Transverse colon (tissue), 4 donors: ENCODE measurements at places on chromosomes 11 and 22.

- no peak for DNase-seq
Observed at GRCh38 chr11:28820296-28820989, 712.3 kb downstream of the METTL15 start.

GRCh38 chr22:19040391-19040861, 81.8 kb downstream of the DGCR2 start:
- no peak for DNase-seq

- DNase-seq, result no peak
Observed at GRCh38 chr11:115425250-115425649, 79.0 kb downstream of the CADM1 start.

- DNase-seq, result no peak
Observed at GRCh38 chr11:9057007-9057406, 34.4 kb downstream of the SCUBE2 start.

DNA sequence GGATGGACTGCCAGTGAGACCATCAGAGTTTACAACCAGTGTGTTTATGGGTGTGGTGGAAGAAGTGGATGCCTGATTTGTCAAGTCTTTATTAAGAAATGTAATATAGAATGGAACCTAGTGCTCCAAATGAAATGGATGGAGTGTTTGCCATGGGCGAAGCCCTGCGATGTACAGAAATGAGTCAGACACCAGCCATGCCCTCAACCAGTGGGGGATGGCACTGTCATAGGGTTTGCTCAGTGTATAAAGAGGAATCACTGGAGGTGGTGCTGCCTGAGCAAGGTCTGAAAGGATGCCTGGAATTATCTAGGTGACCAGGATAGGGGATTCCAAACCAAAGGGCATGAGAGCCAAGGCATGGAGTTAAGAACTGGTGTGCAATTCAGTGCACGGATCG, 120.9 kb upstream of the MTNR1B start:
- no peak for DNase-seq

GRCh38 chr11:6882751-6883150, 6.3 kb downstream of the OR10A4 start:
- DNase-seq, result no peak

DNA sequence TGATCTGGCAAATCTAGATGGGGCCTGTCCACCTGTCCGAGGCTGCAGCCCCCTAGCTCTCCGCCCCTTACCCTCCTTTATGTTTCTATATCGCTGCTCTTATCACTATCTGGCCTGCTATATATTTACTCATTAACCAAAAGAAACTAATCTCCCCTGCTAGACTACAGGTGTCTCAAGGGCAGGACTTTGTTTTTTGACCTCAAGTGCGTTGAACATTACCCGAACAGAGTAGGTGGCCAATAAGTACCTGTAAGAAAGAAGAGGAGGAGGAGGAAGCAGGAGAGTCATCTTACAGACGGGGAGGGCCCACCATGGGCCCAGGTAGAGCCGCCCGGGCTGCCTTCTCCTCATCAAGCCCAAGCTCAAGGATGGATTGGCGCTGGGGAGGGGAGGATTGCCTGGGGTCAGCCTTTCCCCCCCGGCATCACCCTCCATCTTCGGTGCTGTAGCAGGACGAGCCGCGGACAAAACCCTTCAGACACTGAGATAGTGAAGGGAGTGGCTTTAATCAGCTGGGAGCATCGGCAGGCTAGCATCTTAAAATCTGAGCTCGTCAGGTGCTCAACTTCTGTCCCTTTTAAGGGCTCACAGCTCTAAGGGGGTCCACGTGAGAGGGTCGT, 1.2 kb upstream of the P2RY6 start:
- no peak for DNase-seq

DNA sequence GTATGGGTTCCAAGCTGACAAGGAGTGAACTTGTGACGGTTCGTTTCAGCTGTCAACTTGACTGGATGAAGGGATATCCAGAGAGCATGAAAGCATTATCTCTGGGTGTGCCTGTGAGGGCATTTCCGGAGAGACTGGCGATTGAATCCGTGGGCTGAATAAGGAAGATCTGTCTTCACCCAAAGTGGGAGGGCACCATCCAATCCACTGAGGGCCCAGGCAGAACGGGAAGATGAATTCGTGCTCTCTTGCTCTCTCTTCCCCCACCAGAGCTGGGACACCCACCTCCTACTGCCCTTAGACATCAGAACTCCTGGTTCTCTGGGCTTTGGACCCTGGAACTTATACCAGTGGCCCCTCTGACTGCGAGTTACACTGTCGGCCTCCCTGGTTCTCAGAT, 15.5 kb upstream of the CD81 start:
- no peak for DNase-seq

DNA sequence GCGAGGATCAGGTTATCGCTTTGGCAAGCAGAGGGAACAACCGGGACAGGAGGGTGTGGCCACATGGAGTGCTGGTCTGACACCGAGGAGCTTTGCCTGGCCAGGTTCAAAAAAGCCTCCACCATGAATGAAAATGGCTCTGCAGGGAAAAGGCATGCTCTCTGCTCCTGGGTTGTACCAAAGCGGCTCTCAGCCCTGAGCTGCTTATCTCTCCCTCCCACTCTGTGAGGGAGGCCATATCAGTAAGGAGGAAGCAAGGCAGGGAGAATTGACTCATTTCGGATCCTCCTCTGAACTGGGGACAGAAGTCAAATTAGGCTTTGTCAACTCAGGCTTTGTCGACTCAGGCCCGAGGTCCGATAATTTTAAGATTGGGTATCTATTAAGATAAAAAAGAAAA, 82.9 kb upstream of the CRTAM start:
- DNase-seq, result no peak

DNA sequence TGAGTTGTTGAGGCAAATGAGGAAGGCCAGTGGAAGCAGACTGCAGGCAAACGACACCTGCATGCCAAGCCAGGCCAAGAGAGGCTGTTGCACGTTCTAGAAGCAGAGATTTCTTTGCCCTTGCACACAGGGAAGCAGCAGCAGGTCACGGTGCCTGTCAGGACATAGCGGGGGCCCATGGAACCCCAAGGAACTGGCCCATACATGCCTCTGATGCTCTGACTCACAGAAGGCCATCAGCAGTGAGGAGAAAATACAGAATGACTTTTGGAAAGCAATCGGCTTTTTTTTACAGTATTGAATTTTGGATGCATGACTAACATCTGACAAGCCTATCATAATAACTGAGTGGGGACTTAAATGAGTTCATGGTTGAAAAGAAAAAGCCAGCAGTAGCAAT, 123.9 kb downstream of the MPPED1 start:
- no peak for DNase-seq

- DNase-seq, result peak; percentile 57
Observed at GRCh38 chr11:9861860-9862725, 198.2 kb downstream of the SWAP70 start.

GRCh38 chr11:27410272-27410671, 47.3 kb upstream of the CCDC34 start:
- no peak for DNase-seq

DNA sequence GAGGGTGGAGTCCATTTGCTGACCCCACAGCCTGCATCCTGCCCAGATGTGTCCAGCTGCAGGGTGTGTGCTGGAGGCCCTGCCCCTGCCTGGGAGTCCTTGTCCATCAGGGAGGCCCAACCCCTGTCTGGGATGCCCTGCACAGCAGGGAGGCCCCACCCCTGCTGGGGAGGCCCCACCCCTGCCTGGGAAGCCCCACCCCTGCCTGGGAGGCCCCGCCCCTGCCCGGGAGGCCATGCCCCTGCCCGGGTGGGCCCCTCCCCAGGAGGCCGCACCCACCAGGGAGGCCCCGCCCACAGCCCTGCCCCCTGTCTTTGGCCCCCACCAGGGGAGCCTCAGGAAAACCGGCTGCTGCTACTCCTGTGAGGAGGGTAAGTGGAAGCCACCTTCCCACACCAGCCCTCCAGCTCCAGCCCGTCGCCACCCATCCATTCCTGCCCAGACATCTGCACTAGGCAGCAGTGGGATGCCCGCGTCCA, 37.2 kb downstream of the MUC5B start:
- DNase-seq, result peak; percentile 73

DNA sequence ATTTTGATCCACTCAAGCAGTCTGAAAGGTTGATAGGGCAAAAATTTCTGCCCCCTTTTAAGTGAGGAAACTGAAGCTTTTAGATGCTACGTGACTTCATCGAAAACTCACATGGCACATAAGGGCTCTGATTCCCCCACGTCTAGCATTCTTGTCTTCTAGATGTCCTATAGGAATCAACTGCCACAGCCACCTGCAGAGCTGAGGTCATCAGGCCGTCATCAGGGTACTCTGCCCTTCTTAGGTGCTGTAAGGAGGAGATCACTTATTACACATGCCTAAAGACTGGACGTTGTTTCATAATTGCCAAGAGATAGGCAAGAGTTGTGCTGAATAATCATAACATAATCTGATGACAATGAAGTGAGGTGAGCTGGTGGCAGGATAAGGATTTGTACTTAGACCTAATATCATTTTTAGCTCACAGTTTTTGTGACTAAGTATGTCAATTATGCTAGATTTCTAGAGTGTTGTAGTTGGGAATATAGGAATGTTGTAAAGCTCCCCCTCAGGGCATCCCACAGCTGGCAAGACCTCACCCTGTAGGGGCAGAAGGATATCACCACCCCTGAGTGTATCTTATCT, 349.4 kb downstream of the METTL15 start:
- no peak for DNase-seq

DNA sequence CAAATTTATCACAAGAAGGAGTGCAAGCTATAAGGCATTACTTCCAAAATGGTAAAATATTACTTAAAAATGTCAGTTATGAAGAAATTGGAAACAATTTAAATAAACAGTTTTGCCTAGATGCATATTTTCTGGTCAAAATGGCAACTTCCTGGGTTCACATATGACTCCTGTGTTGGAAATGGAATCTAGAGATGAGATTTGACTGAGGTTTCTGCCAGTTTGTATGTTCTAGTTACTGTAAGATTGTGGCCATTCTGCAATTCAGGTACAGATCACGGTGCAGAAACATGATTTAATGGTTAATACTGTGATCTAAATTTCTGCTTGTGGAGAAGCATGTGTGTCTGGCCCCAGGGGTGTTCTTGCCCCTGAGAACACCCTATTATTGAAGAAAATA, 3.4 kb upstream of the OR4C6 start:
- DNase-seq, result no peak

GRCh38 chr22:30123463-30123862, 43.2 kb downstream of the HORMAD2 start:
- no peak for DNase-seq

- peak; percentile 7 for DNase-seq
Observed at GRCh38 chr11:120130176-120130980, 7.5 kb downstream of the TRIM29 start.

GRCh38 chr22:48198489-48199459, 1436.3 kb downstream of the TBC1D22A start:
- DNase-seq, result no peak

- no peak for DNase-seq
Observed at GRCh38 chr22:46747646-46748045, 9.6 kb upstream of the CERK start.

DNA sequence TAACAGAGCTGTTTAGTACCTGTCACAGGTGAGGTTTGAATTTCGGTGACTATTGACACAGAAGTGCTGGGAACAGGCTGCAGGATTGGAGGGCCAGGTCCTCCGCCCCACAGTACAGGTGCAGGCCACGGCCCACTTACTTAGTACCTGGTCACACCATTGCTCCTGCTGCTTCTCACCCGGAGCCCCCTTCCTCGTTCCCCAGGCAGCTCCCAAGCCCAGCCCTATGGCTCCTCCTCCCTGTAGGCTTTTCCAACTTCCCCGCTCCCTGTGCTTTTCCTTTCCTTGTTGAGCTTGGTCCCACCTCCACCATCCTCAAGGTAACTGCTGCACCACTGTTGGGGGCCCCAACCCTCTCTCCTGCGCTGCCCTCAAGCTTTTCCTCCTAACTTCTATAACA, 27.9 kb upstream of the ANO1 start:
- no peak for DNase-seq

DNA sequence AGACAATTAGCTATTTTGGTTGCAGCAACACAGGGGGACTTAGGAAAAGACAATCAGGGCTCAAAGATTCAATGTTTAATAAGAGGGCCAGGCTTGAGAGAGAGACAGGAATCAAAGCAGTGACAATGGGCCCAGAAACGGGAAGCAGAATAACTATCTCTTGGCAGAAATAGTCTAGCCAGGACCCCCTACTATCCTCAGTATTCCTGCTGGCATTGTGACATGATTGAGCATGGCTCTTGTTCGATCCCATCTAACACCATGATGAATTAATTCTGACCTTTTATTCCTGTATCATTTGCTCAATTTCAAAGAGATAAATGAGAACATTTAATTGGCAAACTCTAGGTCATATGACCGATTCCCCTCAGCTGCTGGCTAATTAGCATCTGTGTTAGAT, 12.8 kb upstream of the ANO5 start:
- DNase-seq, result no peak

- no peak for DNase-seq
Observed at GRCh38 chr22:26777156-26777801, 119.9 kb downstream of the MIAT start.

- no peak for DNase-seq
Observed at GRCh38 chr22:40612291-40612751, 24.2 kb downstream of the MRTFA start.

DNA sequence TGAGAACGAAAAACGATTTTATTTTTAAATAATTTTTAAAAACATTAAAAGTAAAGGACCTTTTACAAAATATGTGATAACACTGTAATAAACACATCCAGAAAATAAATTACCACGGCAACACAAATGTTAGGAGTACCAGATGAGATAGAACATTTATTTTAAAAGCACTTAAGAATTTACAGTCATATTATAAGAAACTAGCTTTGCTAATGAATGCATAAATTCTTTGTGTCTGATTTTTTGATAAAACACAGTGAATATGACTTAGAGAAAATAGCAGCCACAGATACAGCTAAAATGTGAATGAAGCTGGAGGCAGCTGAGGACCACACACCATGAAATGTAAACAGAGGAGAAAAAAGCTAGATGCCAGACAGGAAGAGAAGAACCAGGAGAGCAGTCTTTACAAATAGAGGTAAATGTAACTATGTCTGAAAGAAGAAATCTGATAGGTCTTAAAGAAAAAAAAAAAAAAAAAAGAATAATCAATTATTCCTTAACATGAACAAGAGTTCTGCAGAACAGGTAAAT, 14.6 kb downstream of the CCDC34 start:
- no peak for DNase-seq

GRCh38 chr11:1508491-1508891, 21.9 kb upstream of the MOB2 start:
- DNase-seq, result no peak
